Stimulated activated CD4-positive, alpha-beta T cell treated with anti-CD3 and anti-CD28 coated beads, Interleukin-1b, Interleukin-23, amount 100 ng/mL, for 1 hour (primary cell): ENCODE measurements at places on chromosomes 2 and 18.

DNA sequence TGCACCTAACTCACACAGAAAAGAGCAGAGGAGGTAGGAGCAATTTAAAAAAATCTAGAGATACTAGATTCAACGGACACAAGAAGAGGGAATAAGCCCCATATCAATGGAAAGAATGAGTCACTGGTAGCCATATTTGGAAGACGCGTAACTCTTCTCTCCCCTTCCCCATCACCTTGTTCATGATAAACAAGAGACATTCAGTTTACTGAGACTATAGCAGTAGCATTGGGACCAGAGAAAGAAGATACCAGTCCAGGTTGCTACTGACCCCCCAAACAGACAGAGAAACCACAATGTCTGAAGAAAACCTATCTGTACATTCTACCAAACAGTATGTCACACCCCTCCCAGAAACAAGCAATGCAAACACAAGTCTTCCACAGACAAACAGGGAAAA is 81.1 kb downstream of the SLC66A3 start:
- DNase-seq = no peak

- no peak for DNase-seq
These were observed 556.7 kb downstream of the CMPK2 start for GRCh38 chr2:6308986-6309385.

DNA sequence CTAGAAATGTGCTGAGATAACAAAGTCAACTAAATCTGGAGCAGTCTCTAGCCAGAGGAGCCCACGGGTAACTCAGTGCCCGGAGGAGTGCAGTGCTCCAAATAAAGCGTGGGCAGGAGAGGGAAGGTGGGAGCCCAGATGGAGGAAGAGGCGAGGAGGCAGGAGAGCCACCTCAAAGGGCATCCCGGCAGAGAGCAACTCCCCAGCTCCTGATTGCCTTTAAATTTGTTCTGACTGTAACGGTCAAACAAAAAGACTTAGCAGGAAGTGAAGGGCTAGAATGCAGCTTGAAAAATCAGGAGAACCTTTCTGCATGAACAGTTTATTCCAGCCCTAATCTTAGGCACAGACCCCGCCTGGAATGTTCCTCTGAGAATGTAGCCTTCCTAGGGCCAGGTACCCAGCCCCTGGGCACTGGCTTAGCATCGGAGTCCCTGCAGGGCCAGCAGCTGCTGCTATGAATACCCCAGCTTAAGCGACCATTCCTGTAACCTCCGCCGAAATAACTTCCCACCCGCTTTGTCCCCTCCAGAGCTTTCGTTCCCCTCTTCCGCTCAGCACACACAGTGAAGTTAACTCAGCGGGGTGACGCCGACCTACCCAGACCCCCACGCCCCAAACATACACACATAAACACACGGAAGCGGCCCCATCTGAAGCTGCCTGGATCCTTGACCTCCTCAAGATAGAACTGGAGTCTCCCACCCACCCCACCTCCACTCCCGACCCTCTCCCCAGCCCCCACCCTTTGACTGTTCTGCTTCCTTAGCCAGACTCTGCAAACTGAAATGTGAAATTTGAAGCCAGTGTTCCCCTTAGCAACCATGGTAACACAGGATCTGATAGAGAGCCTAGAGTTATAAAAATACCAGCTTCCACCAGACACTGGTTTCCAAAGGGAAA is 123.2 kb downstream of the SMAD7 start:
- no peak for DNase-seq

DNA sequence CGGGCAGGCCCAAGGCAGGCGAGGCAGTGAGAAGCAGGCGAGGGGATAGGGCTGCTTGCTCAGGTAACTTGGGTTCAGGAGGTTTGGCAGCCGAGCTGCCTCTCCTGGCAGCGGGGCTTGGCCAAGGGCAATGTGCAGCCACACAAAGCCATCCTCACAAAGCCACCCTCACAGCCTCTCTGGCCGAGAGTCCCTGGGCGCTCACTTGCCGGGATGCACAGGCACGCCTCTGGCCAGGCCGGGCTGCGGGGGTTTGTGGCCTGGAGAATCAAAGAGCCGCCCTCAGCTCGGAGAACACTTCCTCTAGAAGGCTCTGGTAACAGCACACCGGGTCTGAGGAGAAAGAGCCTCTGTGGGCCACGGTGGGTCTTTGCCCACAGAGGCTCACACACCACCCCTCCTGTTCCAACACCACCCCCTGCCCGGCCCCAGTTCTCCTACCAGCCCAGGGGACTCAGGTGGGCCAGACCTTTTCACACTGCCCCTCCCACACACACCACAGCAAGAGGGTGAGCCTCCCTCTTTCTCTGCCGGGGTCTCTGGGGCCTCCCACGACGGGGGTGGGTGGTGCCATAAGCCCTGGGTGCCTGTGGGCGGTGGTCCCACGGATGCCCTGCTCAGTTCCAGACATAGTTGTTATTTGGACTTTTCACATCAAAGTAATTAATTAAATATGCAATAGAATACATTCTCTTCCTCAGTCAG is 186.9 kb downstream of the ZFP36L2 start:
- DNase-seq = no peak

GRCh38 chr18:31325051-31325450 is 7.1 kb downstream of the DSG1 start:
- DNase-seq = no peak

DNA sequence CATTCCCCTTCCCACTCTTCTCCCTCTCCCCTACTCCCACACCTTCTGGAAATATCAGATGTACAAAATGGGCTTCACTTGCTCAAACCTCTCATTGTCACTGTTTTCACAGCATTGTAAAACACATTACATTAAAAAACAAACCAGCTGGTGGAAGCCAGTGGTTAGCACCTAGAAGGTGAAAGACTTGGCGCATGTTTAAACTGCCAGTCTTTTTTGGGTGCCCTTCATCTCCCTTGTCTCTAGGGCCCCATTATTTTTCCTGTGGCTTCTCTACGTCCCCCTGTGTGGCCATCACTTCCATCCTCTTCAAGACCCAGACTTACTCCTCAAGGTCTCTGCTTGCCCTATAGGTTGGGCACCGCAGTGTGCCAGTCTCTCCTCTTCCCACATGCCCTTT is 34.9 kb downstream of the MGAT5 start:
- no peak for DNase-seq

DNA sequence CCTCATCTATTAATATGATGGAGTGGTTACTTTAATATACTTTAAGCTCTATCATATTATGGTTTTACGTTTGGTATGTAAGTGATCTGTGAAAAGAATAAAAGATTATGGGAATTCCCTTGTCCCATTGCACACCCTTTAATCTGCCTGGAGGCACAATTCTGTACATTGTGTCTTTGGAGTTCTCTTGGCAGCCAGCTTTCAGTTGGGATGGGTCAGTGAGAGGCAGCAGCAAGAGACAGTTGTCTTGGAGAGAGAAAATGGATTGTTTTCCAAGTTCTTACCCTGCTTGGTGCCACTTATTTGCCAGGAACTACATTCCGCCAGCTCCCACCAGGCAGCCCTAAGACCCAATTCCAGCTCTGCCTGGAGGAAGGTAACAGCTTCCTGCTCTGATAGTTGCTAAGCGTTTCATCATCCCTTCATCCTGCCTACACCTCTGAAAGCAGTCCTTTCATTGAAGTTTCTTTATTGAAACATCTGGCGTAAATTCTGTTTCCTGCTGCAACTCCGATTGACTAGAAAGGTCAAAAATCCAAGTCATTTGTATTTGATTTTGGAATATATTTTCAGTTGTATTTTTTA is 365.2 kb downstream of the AKAIN1 start:
- no peak for DNase-seq

DNA sequence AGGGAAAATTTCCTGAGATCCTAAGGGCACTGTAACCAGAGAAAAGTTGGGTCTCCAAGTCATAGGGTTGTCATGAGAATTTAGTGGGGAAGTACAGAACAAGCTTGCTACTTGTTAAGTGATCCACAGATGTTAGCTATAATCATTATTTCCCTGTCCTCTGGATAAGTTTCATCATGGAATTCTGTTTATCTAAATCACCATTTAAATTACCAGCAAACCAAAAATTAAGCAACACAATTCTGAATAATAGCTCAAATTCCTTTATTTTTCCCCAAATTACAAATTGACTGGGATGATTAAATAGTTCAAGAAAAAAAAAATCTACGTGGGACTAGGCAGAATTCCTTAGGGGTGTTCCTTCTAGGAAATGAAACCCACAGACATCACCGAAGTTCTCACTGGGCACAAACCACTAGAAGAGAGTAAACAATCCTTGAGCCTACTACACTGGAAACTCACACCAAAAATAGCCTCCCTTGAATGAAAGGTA is 159.5 kb downstream of the COL6A3 start:
- no peak for DNase-seq

- DNase-seq = no peak
These were observed 64.7 kb downstream of the AGAP1 start for GRCh38 chr2:235558572-235558971.

DNA sequence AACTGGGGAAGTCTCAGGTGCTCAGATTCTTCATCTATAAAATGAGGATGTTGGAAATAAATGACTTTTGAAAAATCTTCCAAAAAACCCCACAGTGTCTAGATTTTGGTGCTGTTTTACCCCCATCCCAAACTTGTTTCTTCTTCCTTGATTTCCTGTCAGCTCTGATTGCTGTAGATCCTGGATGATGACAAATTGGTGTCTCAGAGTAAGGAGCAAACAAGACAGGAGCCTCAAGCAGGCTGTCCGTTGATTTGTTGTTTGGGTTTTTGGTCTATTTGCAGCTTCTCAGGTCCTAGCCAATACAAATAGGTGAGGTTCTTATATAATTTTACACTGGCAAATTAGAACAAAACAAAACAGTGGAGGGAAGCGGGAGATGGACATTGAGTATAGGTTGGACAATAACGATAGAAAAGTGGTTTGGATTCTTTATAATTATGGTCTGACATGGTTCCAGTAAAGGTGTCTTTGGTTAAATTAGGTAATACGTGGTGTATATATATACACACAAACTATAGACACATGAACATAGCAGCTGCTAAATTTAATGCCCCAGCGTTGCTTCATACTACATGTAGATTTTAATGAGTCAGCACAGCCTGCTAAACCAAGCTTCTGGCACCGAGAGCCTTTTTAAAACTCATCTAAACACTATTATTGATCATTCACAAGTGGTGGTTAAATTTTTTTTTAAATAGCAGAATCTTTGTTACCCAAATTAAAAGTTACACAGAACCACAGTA is 142.5 kb downstream of the FMNL2 start:
- no peak for DNase-seq

- no peak for DNase-seq
These were observed 285.6 kb downstream of the AGAP1 start for GRCh38 chr2:235779444-235779896.

DNA sequence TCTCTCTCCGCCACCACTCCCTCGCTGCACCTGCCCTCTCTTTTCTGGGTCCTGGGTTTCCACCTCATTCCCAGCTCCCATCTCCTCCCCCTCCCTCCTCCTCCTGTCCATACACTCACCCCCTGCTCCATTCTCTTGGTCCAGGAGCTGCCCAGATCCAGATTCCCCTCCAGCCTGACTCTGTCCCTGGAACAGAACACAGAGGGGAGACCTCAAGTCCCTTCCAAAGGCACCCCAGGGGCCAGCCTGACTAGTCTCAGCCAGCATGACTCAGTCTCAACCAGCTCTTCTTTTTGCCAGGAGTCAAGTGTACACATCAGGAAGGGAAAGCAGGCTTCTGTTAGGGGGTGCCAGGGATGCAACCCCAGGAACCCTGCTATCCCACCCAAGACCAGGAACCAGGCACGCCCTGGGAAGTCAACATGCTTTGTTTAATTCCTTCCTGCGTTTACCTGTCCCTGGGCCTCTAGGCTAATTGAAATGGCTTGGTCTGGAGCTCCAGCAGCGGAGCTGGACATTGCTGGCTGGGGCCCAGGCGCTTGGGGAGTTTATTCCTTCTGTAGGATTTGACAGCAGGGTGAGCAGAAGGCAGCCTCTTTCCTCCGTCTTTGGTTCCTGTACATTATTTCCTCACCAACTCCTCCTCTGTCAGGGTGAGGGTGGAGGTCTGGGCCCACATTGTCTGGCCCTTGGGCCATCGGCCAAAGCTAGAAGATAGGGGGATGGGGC is 28.4 kb upstream of the SELENOI start:
- DNase-seq = no peak

DNA sequence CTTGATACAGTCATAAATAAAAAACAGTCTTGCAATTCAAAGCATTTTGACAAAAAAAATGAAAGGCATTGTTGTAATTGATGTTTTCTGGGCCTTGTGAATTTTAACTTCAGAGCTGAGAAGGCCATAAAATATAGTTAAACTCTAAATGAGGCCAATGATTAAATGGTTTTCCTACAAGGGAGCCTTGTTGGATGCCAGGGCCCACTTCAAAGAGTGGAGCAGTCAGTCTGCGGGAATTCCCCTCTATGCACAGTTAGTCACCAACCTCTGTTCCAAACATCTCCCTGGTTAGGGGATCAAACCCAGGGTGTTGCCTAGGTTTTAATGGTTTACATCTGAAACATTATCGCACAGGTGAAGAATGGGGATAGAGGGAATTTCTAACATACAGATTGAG is 143.4 kb downstream of the NCKAP5 start:
- no peak for DNase-seq

DNA sequence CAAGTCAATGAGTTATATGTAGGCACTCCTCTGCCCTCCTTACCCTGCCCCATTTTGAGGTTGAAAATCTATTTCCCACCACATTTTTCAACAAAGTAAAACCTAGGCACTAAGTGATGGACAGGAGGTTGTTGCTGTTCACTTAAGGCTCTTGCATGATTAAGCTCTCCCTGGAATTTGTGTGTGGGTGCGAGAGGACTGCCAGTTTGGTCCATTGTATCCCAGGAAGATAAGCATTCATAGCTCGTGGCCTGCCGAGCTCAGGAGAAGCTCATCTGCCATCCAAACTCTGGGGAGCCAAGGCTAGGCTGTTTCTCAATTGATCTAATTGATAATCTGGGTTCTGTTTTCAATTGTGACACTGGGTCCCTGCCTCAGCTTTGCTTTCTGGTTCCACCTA is 4.7 kb upstream of the MAP4K4 start:
- DNase-seq = no peak

- no peak for DNase-seq
These were observed 56.1 kb downstream of the MCFD2 start for GRCh38 chr2:46859482-46859881.

DNA sequence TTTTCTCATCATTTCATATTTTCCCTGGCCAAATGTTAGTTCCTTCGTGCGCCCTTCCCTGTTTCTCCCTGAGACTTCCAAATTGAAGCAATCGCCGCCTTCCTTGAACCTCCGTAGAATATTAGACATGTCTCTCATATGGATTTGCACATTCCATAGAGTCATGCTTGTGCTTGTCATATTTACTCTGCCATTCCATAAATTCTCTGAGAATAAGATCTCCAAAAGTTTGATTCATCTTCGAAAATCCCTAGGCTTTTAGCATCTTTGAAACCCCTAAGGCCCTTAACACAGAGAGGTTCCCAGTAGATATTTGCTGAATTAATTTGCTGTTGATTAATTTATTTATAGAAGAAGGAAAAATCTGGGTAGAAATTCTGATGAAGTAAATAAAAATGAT is 202.2 kb upstream of the PIK3C3 start:
- no peak for DNase-seq

DNA sequence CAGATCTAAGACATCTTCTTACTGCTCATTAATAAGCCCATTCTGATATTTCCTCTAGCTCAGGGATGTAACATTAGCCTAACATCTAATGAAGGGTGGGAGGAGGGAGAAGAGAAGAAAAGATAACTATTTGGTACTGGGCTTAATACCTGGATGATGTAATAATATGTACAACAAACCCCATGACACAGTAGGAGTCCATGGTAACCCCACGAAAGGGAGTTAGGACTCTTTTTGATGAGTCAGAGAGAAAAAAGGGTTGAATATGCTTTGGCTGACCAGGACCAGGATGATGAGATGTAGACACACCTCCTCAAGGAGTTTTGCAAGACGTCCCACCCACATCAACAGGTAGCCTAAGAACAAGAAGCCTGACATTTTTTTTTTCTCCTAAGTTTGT is 34.4 kb upstream of the DLX2 start:
- DNase-seq = no peak
